ENCODE measurements at places on chromosomes 6 and 20.

DNA sequence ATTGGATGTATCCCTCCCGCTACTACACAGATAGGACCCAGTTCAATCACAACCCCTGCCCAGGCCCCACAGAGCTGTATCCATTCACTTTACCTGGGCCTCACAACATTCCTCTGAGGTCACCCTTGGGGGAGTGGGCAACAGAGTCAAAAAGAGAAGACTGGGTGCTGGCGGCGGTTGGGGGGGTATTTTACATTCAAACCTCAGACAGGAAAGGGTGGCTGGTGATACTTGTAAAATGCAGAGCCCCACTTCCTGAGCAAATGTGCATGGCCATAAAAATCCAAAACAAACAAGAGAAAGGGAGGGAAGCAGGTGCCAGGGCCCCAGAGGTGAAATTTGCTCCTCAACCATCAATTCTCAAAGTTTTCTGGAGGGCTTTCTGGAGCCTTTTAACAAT, 3.5 kb downstream of the LRFN2 start:
- DNase-seq = no peak

DNA sequence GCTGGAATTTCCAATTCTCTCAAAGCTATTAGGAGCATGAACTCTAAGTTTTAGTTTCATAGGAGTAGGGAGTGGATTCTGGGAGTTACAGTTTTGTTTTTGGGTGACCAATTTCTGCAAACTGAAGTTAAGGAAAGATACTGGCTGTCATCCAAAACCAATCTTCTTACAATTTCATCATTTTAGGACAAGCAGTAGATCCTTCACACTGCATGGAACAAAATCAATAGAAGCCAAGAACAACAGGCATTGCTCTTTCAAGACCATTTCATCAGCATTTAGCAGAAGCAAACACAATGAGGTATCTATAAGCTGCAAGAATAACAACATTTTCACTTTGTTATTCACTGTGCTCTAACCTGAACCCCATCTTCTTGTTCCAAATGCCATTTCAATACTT, 173.0 kb downstream of the GMDS start:
- no peak for DNase-seq

DNA sequence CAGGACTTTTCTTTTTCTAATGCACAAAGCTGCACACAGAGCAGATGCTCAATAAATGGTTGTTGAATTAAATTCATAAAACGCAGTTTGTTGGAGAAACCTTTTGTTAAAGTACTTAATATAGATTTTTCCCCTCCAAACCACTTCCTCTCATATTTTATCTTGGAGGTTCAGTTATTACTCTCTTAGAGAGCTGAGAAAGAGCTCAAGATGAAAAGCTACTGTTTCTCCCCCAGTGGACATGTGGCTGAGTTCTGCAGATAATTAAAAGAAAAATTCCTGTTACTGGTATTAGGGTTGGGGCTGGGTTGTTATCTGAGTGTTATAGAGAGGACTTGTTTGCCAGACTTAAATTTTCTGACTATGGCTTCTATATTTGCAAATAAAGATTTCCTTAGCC, 294.0 kb downstream of the TBC1D7 start:
- DNase-seq = no peak

DNA sequence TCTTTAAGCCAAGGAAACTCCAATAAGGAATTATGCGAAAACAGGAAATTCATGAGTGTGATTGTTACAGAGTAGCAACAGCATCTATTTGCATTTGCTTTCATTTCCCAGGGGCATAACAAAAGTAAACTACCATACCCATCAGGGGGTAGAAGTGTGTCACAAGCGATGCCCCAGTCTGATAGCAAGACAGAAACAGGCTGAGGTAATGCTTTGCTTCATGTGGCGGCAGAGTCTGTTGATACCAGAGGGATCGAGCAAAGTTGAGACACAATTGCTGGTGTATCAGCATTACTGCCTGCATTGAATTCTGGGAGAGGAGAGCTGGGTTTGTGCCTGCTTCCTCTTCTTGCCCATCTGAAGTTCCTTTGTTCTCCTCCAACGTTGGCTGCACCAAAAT, 51.2 kb upstream of the LYRM2 start:
- no peak for DNase-seq

DNA sequence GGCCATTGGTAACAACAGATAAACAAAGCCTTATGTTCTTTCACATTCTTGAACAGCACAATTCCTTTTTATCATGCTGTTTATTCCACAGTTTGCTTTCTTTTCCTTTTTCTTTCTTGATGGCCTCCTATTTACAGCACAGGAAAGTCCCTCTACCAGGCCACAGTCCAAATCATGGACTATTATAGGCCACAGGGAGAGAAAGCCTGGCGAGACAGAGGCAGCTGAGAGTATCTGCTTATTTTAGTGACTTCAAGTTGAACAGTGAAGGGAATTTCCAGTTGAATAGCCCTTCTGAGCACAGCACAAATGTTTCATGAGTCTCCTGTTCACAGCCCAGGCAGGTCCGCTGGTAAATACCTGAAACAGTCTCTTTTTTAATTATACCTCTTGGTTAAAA, 263.7 kb upstream of the ARID1B start:
- no peak for DNase-seq

- DNase-seq = no peak
Observed at GRCh38 chr20:50756447-50756846, 25.1 kb downstream of the PARD6B start.

DNA sequence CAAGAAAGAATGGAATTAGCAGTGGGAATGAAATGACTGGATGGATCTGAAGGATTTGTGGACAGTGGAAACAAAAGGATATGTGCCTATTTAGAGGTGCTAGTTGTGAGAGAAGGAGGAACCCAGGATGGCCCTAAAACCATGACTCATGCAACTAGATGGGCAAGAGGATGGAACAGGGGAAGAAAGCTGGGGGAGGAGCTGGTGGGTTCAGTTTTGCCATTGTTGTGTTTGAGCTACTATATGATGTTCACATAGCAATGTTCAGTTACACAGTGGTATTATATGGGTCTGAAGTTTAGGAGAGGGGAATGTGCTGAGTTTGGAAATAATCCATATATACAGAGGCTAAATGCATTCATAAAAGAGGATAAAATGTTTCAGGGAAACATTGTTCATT, 125.7 kb upstream of the SSTR4 start:
- DNase-seq = no peak

- DNase-seq = no peak
Observed at GRCh38 chr6:149319422-149319821, 1.9 kb downstream of the TAB2 start.

DNA sequence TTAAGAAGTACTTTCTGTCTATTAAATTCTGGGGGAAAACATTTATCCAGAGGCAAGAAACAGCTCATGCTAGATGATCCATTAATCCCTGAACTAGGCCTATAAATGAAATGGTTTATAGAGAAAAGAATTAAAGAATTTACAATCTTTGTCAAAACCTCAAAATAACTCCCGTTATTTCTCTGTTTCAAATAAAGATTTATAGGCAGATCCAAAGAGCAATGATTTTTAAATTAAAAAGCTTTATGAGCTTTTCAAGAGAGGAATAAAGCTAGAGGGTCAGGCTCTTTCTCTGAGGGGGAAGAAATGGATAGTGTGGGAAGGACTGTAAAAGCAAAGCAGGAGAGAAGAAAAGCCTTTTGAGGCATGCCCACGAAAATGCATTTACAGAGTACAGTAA, 82.5 kb upstream of the OGFRL1 start:
- DNase-seq = no peak

DNA sequence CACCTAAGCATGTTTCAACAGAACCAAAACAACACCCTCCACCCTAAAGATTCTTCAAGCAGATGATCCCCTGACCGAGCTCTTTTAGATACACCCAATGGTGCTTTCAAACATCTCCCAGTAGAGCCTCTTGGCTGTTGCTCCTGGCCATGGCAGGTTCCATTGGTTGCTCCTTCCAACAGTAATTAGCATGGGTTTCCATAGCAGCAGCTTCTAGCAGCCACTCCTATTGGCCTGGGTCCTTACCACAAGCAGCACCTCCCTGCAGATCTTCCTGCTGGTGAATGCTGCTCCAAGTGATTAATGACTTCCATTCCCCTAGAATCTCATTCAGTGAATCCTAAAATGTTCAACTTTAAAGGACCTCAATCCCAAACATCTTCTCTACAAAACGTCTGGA, 13.9 kb downstream of the CCN2 start:
- no peak for DNase-seq

DNA sequence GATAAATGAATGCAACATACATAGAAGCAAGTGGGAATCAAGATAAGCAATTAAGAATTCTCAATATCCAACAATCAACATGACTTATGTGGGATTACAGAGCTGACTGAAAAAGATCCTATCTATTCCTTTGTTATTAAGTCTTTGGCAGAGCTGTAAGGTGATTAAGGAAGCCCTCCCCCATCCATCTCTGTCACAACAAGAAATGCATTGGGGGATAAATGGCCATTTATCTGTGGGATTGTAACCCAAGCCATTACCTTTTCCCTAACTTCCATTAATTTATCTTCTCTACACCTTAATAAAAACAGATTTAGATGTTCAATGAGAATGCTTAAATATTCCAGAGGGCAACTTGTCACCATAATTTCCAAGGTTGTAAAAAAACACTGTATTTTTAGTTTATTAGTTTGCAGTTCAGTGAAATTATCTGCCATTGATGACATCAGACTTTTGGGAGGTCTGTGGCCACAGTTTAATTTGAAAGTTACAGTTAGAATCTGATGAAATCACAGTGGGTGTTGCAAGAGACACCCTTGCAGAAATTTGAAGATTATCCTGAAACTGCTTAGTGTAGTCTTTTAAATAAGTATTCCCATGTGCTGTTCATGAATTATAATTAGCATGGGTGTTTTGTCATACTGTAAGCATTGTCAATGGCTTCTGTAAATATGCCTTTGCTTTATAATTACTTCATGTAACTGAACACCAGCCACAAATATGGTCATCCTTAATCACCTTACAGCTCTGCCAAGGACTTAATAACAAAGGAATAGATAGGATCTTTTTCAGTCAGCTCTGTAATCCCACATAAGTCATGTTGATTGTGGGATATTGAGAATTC, 49.4 kb upstream of the FYN start:
- no peak for DNase-seq

GRCh38 chr6:150189122-150189521, 46.3 kb downstream of the PPP1R14C start:
- no peak for DNase-seq

- DNase-seq = peak; percentile 21
Observed at GRCh38 chr6:24883618-24884017, 52.1 kb downstream of the RIPOR2 start.

- DNase-seq = no peak
Observed at GRCh38 chr6:6556161-6556737, 32.3 kb upstream of the LY86 start.

DNA sequence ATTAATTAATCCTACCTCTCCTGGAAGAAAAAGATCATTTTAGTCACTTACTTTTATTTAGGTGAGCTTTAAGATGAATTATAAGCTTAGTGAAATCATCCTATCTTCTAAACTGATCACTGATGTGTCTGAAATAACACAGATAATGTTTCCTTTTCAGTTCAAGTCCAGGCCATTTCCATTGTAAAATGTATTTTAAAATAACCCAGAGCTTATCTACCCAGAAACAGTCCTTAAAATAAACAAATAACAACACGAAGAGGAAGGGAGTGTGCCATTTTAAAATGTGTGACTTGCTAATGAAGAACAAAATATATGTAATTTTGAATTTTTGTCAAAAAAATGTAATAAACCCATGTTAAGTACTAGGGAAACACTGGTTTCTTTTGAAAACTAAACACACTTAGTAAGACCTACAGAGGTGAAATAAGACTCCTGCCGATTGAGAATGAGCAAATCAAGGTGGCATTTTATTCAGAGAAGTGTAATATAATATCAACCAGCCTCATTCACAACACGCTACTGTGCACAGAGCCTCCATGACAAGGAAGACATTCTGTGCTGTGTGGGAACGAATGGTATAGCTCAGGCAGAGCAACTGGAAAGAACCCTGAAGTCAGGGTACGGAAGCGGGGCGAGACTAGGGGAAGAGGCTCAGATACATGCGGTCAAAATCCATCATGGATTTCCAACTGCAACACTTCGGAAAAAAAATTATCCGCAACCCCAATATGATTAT, 7.7 kb downstream of the LRP11 start:
- DNase-seq = no peak

DNA sequence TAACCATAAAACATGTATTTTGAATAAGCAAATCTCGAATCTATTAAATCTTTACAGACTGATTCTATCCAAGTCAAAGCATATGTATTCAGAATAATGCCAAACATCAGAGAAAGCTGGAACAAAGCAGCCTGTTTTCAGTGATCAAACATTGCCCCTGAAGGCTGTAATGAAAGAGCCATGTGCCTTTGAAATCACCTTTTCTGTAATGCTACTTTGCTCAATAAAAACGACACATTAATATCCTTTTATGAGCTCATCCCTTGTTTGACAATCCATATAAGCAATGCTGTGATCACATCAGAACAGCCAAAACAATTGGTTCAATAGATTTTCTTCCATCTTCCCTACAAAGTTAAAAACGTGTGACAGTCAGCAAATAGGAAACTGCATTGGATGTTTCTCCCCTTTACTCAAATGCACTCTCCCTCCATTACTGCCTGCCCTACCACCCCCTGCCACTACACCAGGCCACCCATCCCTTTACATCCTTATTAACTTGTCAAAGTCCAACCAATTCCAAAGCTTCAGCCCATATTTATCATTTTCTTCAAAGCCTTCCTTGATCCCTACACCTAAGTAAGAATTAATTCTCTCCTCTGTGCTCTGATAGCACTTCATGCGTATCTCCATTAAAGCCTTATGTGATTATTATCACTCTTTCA, 42.0 kb downstream of the THEMIS start:
- no peak for DNase-seq

- DNase-seq = no peak
Observed at GRCh38 chr6:136701045-136701444, 91.2 kb downstream of the MAP3K5 start.

GRCh38 chr6:37985355-37985754, 165.8 kb downstream of the ZFAND3 start:
- DNase-seq = no peak

GRCh38 chr6:89379281-89379680, 26.8 kb upstream of the UBE2J1 start:
- no peak for DNase-seq

DNA sequence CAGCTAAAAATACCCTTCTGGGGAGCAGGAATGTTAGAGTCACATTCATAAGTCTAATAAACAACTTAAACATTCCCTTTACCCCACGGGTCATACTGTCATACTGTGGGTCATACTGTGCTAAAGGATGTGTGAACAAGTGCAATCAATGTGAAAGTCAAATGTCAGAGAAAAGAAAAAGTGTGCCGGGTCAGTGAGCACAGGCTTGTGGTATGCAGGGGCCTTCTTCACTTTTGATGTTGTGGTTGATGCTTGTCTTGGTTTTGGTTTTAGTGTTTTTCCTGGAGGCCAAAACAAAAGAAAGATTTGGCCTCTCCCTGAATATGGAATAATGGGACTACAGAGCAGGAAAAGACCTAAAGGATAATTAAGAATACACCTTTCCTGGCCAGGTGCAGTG, 267.9 kb upstream of the PLN start:
- no peak for DNase-seq
